ENCODE measurements at places on chromosomes 5 and 9. TPM values are rescaled to one million over a fixed set of nuclear protein-coding genes. Genes with fewer than 3 reads are reported as not detected.

The SCGB3A2 gene
- not detected for total RNA-seq

The HAVCR1 gene
- total RNA-seq, result not detected

The WNK2 gene
- 3.3 TPM for total RNA-seq

The LRRC19 gene
- not detected for total RNA-seq

The NR2F1 gene
- 28.7 TPM for total RNA-seq

The CATSPER3 gene
- total RNA-seq, result 0.39 TPM

The SYK gene
- total RNA-seq, result not detected

The PCDHGB3 gene
- total RNA-seq, result 0.21 TPM

The NR5A1 gene
- not detected for total RNA-seq

The SLC25A51 gene
- 52.5 TPM for total RNA-seq

The DCTN4 gene
- 50.5 TPM for total RNA-seq

GRCh38 chr5:117204404-117204803, 629.8 kb upstream of the SEMA6A start:
- DNase-seq, result no peak

DNA sequence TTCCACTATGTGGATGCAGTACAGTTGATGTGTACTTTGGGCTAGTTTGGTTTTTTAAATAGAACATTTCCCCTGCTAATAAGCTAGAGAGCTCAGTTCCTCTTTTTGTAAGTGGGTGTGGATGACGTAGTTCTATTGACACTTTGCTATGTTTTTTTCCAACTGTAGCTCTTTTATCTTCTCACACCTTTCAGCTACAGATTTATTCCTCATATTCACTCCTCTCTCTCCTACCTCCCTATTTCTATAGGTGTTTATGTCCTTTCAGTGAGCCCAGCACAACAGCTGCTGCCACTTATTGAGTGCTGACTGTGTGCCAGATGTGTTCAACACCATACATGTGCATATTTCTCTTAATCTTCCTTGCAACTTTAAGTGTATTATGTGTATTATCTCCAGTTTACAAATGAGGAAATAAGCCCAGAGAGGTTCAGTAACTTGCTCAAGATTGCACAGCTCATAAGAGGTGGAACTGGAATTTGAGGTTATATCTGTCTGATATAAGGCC, 215.7 kb downstream of the SEMA6A start:
- DNase-seq, result no peak

DNA sequence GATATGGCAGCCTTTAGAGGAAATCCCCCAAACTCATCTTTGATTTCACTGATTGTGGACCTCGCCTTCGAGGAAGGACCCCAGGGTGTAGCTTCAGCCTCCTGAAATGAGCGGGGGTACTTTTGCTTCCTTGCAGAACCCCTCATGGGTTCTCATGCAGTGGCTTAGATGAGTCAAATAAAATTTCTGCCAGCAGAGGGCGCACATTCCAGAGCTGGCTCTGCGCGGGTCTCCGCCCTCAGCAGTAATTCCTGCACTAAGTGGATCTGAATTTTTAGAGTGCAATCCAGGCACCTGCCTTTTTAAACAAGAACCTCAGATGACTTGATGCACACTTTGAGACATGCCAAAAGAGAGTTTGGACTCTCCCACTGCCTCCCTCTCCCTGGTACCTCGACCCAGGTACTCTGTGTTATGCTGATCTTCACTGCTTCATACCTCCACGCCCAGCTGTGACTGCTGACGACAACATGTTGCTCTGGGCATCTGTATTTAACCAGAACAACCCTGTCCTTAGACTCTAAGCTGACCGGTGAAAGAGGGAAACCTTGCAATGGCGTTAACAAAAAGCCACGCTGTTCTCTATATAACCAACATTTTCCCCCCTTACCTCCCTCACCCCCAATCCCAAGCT, 7.3 kb downstream of the EGFLAM start:
- DNase-seq, result no peak

- no peak for DNase-seq
Measured at GRCh38 chr9:81414836-81415235, 274.5 kb downstream of the TLE1 start.

- DNase-seq, result no peak
Measured at GRCh38 chr5:100643473-100643872, 108.3 kb downstream of the FAM174A start.

GRCh38 chr9:12699529-12699928, 6.3 kb downstream of the TYRP1 start:
- no peak for DNase-seq

DNA sequence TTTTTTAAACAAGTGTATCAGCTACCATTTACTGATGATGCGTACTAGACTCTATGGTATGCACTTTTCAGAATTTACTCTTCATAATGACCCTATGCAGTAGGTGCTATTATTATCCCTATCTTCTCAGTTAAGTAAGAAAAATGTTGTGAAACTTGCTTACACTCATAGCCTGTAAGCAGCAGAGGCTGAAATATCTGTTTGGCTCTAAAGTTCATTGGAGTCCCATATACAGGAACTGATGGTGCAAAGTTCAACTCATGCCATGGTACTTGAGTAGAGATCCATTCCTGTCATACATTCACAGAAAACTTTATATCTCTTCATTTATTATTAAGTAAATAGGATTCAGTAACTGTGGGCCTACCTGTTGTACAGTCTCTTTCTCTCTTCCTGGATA, 41.4 kb upstream of the CCDC112 start:
- DNase-seq, result no peak

- no peak for DNase-seq
Measured at GRCh38 chr5:42021923-42022322, 96.8 kb downstream of the FBXO4 start.

DNA sequence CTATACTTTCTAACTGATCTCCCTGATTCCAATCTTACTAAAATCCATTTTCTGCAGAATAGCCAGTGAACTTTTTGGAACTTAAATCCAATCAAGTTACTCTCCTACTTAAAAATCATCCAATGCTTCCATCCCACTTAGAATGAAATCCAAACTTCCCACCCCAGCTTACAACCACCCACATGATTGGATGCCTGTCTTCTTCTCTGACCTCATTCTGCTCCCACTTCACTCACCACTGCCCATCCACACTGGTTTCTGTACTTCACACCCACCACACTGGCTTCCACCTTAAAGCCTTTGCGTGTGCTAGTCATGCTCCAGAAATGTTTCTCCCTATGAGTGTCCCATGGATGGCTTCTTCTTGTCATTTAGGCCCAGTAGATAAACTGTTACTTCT, 119.7 kb downstream of the PRELID2 start:
- no peak for DNase-seq

DNA sequence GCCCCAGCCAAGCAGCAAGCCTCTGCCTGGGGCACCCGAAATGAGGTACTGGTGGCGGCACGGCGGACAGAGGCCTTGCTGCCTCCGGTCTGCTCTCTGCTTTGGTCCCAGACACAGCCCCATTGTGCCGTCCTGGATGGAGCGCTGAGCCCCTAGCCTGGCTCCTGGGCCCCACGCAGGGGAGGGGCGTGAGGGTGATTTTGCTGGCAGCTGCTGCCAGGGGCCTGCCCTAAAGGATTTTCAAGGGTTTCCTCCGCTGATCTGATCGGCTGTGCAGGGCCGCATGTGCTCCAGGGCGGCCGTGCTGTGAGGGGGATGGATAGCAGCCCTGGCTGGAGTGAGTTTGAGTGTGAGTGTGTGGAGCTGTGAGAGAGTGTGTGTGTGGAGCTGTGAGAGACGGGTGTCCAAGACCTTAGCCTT, 1.3 kb downstream of the GPSM1 start:
- no peak for DNase-seq

DNA sequence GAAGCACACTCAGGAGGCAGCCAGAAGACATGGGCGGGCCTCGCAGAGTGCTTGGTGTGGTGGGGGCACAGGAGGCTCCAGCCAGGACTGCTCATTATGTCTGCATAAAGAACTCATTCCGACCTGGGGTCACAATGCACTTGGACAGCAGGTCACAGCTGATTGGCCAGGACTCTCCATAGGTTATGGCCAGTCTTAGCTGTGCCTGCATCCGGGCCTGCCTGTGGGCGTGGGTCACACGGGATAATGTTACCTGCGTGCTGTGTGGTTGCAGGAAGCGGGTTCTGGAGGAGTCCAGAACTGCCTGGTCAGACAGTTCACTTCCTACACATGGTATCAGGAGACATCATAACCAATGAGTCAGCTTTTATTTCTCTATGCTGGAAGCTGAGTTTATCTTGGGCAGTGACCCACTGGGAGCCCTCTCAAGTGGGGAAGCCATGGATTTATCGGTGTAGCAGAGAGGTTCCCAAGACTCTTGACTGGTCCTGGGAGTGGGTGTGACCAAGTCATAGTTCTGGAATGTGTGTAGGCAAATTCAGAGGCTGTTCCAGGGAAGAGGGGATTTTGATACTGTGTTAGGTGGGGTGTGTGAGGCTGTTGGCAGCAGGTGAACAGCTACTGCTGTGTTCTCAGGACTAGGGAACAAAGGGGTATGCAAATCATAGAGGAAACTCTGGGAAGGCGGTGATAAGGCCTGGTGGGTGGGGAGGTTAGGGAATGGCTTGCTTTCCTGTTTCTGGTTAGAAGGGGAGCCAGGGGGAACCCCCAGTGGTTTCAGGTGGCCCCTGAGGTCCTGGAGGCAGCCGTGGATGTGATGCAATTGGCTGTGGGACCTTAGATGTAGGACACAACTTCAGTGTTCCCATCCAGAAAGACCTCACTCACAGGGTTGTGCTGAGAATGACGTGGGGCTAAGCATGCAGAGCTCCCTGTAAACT, 51.3 kb downstream of the ARHGEF37 start:
- DNase-seq, result no peak

DNA sequence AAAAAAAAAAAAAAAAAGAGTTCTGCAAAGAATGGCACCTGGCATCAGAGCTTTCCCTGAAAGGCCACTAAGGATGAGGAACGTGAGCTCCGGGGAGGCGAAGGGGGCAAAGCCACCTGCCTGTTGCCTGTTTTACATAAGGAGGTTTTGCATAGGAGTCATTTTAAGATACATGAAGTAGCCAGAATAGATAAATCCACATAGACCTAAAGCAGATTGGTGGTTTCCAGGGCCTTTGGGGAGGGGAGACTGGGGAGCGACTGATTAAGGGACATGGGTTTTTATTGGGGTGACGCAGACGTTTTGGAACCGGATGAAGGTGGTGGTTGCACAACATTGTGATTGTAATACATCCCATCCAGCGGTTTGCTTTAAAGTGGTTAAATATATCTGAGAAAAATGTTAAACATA, 7.1 kb downstream of the NEK6 start:
- no peak for DNase-seq

DNA sequence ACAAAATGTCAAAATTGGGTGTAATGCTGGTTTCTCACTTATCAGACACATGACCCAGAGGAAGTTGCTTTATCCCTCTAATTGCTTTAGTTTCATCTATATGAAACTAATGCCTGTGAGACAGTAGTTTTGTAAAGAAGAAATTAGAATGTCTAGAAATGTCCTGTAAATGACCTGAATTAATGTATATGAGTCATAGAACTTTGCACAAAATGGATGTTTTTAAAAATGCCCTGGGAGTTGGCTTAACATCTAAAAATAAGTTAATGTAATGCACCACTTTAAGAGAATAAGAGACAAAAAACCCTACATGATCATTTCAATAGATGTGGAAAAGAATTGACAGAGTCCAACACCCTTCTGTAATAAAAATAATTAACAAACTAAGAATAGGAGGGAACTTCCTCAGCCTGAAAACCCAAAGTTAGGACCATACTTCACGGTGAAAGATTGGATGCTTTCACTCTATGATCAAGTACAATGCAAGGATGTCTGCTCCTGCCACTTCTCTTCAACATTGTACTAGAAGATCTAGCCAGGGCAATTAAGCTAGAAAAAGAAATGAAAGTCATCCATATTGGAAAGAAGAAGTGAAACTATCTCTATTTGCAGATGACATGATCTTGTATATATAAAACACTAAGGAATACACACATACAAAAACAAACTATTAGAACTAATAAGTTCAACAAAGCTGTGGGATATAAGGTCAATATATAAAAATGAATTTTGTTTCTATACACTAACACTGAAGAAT, 117.9 kb downstream of the MELK start:
- DNase-seq, result no peak

- DNase-seq, result no peak
Measured at GRCh38 chr9:129459547-129460322, 161.2 kb downstream of the C9orf50 start.

GRCh38 chr5:54743997-54744788, 226.6 kb downstream of the SNX18 start:
- no peak for DNase-seq

GRCh38 chr5:35067985-35068384, 20.2 kb upstream of the AGXT2 start:
- no peak for DNase-seq

GRCh38 chr9:38393128-38393796, 760 bp downstream of the ALDH1B1 start:
- DNase-seq, result no peak

GRCh38 chr5:180596115-180596667, 4.9 kb upstream of the SCGB3A1 start:
- no peak for DNase-seq

- DNase-seq, result no peak
Measured at GRCh38 chr5:56047448-56047847, 52.7 kb upstream of the IL6ST start.

GRCh38 chr5:96758621-96759020, 49.1 kb downstream of the ERAP1 start:
- no peak for DNase-seq

GRCh38 chr9:94927762-94928670, 201.5 kb downstream of the AOPEP start:
- DNase-seq, result no peak

DNA sequence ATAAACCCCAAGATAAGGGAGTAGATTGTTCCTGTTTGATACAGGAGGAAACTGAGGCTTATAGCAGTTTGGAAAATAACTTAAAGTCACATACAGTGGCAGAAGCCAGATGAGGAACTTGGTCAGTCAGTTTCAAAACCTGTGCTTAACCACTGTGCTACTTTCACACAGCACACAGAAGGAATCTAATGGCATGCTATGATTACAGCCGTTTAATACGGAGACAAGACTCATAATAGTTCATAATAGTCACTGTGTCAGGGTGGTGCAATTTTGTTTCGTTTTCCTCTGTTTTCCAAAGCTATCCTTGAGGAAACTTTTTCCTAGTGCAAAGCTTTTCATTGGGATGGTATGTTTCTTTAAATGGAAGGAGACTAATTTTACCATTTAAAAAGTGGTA, 112.3 kb downstream of the GCNT1 start:
- DNase-seq, result no peak

DNA sequence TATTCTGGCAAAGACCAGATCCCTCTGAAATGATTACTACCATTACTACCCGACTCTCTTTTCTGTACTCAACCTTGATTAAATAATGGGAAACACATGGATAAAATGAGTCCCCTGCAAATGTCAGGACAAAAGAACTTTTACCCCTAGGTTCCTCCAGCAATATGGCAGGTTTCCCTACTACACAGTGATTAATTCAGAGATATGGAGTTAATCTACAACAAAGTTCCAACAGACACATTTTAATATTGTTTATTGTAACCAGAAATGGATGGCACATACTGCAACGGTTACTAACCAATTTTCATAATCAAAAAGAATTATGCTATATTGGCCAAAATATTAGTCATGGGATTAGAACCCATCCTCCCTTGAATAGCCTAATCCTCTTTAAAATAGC, 294.8 kb downstream of the ATPSCKMT start:
- DNase-seq, result no peak
